ENCODE measurements at places on chromosomes 3 and 15.

- no peak for DNase-seq
Measured at GRCh38 chr3:150376001-150376848, 31.9 kb upstream of the TSC22D2 start.

DNA sequence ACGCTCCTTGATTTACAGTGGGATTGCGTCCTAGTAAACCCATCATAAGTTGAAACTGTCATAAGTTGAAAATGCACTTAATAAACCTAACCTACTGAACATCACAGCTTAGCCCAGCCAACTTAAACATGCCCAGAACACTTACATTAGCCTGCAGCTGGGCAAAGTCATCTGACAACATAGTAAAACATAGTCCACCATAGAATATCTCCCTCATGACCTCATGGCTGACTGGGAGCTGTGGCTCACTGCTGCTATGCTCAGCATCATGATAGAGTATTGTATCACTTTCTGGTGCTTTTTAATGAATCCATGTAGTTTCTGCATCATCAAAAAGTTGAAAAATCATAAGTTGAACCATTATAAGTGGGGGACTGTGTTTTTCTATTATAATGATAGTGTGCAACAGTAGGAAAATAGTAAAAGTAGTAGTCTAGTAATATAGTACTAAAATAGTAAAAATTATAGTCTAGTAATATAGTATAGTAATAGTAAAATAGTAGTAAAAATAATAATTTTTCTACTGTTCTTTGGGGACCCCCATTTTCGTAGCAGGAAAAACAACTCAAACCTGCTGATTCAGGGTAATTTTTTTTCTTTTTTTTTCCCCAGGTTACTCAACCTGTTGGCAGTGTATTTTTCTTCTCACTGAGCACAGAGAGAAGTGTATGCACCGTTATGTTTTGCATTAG lies 233.5 kb downstream of the MYRIP start:
- DNase-seq = no peak

- DNase-seq = peak; percentile 56
Measured at GRCh38 chr15:73936181-73936580, 9.9 kb downstream of the LOXL1 start.

GRCh38 chr15:64970698-64971097 lies 19.0 kb downstream of the SPG21 start:
- no peak for DNase-seq

DNA sequence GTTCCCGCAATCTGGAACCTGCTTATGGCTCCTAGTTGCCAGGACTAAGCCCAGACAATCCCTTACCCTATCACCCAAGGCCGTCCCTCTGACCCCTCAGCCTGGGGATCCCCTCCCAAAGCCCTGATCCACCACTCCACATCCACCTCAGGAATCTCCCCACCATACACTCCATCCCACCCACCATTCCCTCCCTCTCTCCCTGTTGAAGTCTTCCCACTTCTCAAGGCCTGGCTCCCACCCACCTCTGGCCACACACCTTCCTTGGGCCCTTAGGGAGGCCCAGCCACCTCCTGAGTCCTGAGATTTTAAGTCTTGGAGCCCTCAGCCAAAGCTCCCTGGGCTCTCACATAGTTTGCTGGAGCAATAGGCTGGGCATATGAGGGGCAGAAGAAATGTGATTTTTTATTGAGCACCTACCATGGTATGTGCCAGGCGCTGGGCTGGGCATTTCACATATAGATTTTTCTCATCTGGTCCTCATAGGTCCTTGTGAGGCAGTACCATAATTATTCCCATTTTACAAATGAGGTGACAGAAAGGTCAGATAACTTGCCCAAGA lies 48.1 kb downstream of the HCN4 start:
- DNase-seq = no peak

GRCh38 chr3:37474901-37475331 lies 300.5 kb upstream of the LRRFIP2 start:
- peak; percentile 62 for DNase-seq

DNA sequence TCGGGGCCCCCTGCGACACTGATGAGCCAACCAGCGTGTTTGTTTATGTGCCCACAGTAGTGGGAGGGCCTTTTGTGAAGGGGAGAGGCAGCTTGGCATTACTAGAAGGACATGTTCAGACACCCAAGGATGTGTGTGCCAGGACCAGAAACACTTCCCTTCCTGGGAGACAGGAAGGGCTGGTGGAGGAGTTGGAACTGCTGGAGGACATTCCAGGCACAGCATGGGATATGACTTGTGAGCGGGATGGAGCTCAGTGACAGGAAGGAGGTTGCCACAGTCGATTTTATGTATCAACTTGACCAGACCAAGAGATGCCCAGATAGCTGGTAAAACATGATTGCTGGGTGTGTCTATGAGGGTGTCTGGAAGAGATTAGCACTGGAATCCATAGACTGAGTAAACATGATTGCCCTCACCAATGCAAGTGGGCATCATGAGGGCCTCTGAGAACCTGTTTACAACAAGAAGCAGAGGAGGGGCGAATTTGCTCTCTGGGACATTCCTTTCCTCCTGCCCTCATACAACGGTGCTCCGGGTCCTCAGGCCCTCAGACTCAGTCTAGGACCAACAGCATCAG lies 106.4 kb upstream of the TLE3 start:
- DNase-seq = no peak

DNA sequence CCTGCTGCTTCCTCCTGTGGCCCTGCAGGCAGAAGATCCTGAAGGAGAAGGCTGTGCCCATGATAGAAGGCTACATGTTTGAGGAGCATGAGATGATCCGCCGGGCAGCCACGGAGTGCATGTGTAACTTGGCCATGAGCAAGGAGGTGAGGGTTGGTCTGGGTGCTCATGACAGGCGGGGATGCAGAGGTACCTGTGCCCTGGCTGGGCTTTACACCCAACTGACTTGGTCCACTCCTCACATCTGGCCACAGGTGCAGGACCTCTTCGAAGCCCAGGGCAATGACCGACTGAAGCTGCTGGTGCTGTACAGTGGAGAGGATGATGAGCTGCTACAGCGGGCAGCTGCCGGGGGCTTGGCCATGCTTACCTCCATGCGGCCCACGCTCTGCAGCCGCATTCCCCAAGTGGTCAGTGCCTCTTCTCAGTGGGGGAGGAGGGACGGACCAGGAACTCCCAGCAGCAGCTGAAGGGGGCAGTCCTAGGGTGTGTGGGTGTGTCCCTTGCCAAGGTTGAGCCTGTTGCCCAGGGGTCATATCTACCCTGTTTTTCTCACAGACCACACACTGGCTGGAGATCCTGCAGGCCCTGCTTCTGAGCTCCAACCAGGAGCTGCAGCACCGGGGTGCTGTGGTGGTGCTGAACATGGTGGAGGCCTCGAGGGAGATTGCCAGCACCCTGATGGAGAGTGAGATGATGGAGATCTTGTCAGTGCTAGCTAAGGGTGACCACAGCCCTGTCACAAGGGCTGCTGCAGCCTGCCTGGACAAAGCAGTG lies 1.6 kb upstream of the RCCD1 start:
- no peak for DNase-seq

Measured in eye (tissue), 1 donor.